Spinal cord (tissue), 10 donors: ENCODE measurements at places on chromosomes 13 and 19.

DNA sequence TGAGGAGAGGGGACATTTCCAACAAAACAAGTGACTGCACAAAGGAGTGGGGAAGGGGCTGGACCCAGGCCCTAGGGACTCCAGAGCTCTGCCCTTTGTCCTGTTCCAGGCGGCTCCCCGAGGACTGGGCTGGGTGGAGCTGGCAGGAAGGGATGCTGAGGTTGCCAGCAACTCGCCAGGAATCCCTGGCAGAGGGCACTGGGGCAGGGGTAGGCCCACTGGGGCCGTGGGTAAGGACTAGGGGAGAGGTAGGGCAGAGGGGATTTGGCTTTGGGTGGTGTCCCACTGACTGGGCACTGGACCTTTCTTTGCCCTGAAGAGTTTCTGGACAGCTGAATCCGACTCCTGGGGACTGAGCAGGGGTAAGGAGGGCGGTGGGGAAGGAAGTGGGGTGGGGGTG lies 7.9 kb downstream of the LIPE start:
- DNase-seq, result no peak
- peaks cover 23% of the 10 kb centered on the region for H3K36me3 ChIP-seq
- peaks cover 36% of the 10 kb centered on the region for H3K4me1 ChIP-seq
- no peaks in the 10 kb centered on the region for H3K27me3 ChIP-seq
- H3K4me3 ChIP-seq, result no peak overlapping the region

DNA sequence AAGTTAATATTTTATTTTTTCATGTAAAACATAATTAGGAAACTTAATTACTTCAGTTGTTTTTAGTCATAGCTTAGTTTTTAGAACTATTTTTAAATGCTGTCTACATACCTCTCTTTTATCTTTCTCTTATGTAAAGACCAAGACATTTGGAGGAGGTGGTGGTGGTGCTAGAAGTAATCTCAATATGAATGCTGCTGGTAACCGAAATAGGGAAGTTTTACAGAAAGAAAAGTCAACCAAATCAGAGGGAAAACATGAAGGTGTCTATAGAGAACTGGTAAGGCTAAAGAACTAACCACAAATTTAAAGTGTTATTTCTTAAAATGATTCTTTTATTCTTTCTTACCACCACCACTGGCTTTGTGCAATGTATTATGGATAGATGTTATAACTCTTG lies 97.3 kb downstream of the TDRD3 start:
- peaks cover 5% of the 10 kb centered on the region for H3K36me3 ChIP-seq
- no peaks in the 10 kb centered on the region for H3K27me3 ChIP-seq
- no peak for DNase-seq
- H3K4me3 ChIP-seq, result no peak overlapping the region
- no peaks in the 10 kb centered on the region for H3K4me1 ChIP-seq
- H3K27ac ChIP-seq, result no peak overlapping the region

DNA sequence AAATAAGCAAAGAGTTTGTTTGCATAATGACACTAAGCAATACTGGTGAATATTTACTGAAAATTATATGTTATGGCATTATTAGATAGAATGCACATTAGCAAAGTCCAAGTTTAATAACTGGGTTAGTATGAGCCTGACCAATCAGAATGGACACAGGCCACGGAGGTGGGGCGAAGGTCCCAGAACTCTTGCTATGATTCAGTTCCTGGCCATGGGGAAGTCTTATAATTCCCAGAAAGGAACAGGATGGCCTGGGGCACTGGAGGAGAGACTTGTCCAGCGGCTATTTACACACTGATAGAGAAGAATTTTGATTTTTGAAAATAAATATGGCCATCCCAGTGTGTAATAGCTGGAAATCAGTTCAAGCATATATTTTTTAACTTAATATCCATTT lies 372.0 kb downstream of the EFNB2 start:
- no peak for DNase-seq
- H3K27ac ChIP-seq, result no peak overlapping the region
- no peaks in the 10 kb centered on the region for H3K36me3 ChIP-seq
- H3K4me1 ChIP-seq, result peaks cover 4% of the 10 kb centered on the region
- no peaks in the 10 kb centered on the region for H3K27me3 ChIP-seq

- no peaks in the 10 kb centered on the region for H3K27me3 ChIP-seq
- no peak overlapping the region for H3K4me3 ChIP-seq
- no peak overlapping the region for H3K27ac ChIP-seq
- H3K4me1 ChIP-seq, result peaks cover 82% of the 10 kb centered on the region
- peaks cover 51% of the 10 kb centered on the region for H3K36me3 ChIP-seq
Measured at GRCh38 chr19:45096700-45097099, 3.7 kb downstream of the PPP1R37 start.

DNA sequence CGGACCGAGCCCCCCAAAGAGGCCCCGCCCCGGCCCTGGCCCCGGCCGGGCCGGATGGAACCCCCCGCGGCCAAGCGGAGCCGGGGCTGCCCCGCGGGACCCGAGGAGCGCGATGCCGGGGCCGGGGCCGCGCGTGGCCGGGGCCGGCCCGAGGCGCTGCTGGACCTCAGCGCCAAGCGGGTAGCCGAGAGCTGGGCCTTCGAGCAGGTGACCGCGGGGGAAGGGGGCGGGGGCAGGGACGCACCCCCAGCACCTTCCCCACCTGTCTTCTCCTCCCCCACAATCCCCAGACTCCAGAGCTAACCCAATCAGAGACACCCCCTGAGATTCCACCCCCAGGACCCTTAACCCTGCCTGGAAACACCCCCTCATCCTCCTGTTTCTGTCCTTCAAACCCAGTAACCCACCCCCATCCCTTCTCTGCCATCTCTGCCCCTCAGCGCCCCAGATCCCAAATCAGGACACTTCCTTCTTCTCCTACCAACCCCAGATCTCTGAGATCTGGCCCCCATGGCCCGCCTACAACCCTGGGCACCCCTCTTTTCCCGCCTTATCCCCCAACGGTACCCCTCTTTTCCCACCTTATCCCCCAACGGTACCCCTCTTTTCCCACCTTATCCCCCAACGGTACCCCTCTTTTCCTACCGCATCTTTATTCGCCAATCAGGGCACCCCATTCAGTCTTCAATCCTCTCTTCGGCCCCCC lies 505 bp downstream of the ZSWIM4 start:
- no peak overlapping the region for H3K27ac ChIP-seq
- DNase-seq, result no peak
- H3K27me3 ChIP-seq, result no peaks in the 10 kb centered on the region
- H3K4me1 ChIP-seq, result peaks cover 25% of the 10 kb centered on the region
- H3K36me3 ChIP-seq, result peaks cover 15% of the 10 kb centered on the region
- H3K4me3 ChIP-seq, result peak overlapping the region; percentile 75

- H3K27ac ChIP-seq, result no peak overlapping the region
- H3K4me1 ChIP-seq, result peaks cover 10% of the 10 kb centered on the region
- H3K4me3 ChIP-seq, result no peak overlapping the region
- no peaks in the 10 kb centered on the region for H3K36me3 ChIP-seq
Measured at GRCh38 chr13:27293076-27293691, 22.6 kb downstream of the RASL11A start.

- H3K36me3 ChIP-seq, result no peaks in the 10 kb centered on the region
- peaks cover 8% of the 10 kb centered on the region for H3K4me1 ChIP-seq
- H3K27ac ChIP-seq, result no peak overlapping the region
- no peak for DNase-seq
Measured at GRCh38 chr19:5880604-5881078, 10.3 kb upstream of the FUT5 start.

DNA sequence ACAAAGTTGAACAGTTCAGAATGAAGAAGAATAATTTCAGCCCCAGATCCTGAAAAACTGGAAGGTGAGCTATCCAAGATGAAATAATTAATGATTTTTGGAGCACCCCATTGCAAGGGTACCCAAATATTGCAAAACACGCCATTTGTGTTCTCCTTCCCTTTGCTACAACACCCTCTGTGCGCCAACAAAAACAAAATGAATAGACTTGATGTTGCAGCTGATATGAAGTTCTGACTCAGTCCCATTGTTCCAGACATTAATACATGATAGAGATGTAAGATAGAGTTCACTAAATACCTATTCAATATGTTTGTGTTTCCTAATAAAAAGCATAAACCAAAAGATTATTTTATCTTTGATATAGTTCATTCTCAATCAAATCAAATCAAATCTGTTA lies 287.5 kb upstream of the SOX21 start:
- no peak for DNase-seq
- H3K4me3 ChIP-seq, result no peak overlapping the region
- H3K27me3 ChIP-seq, result peaks cover 5% of the 10 kb centered on the region
- H3K36me3 ChIP-seq, result no peaks in the 10 kb centered on the region
- H3K27ac ChIP-seq, result no peak overlapping the region

DNA sequence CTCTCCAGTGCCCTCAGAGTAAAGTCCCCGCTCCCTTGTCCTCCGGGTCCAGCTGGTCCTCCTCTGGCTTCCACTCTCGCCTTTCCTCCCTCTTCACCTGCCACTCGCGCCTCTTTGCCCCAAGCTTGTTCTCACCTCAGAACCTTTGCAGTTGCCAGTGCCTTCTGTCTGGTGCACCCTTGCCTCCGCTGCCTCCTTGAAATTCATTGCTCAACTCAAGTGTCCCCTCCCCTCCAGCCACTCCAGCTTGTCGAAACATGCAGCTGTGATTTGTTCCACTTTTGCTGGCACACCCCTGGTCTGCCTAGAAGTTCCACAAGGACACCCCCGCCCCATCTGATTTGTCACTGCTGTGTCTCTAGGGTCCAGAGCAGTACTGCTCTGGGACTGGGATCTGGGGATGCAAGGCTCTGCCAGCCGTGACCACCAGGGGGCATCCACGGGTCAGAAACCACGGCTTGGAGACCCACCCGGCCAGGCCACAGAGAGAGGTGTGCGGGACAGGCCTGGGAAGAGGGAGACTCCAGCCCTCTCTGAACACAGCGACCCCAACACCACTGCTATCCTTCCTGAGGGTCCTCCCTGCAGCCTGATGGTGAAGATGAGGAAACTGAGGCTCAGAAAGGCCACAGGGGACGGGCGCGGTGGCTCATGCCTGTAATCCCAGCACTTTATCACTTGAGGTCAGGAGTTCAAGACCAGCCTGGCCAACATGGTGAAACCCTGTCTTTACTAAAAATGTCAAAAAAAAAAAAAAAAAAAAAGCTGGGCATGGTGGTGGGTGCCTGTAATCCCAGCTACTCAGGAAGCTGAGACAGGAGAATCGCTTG lies 49.9 kb downstream of the AP1M1 start:
- no peak overlapping the region for H3K4me3 ChIP-seq
- no peaks in the 10 kb centered on the region for H3K4me1 ChIP-seq
- DNase-seq, result peak; percentile 27
- H3K36me3 ChIP-seq, result no peaks in the 10 kb centered on the region

DNA sequence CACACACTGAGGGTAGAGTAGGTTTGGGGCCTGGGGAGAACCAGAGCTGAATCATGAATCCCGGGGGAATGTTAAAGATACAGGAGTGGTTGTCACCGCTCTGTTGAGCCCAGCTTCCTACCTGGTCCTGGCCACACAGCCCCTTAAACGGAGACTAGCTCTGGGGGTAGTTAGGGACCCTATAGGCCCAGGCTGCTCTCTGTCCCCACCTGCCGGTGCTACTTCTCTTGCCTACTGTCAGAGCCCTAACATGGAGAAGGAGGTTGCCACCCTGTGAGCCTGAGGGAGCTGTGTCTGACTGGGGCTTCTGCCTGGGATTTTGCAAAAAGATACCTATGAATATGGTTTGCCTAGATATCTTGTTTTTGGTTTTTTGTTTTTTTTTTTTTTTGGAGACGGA lies 36.6 kb upstream of the ZNF429 start:
- H3K27me3 ChIP-seq, result no peaks in the 10 kb centered on the region
- peaks cover 2% of the 10 kb centered on the region for H3K4me1 ChIP-seq
- H3K27ac ChIP-seq, result no peak overlapping the region
- no peaks in the 10 kb centered on the region for H3K36me3 ChIP-seq
- H3K4me3 ChIP-seq, result no peak overlapping the region

DNA sequence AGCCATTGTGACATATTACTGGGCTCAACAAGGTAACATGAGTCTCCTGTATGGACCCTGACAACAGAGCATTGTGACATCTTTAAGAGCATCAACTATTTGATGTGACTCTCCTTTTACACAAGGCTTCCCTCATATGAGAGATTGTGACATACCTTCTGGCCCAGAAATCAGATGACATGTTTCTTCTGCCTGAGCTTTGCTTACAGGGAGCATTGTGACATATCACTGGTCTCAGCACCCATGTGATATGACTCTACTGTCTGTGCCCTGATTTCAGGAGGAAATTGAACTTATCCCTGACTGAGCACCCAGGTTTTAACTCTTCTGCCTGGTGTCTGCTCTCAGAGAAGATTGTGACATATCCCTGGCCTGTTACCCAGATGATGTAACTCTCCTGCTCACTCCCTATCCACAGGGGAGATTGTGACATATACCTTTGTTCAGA lies 15.9 kb upstream of the ZNF681 start:
- no peaks in the 10 kb centered on the region for H3K4me1 ChIP-seq
- no peak overlapping the region for H3K27ac ChIP-seq
- H3K36me3 ChIP-seq, result no peaks in the 10 kb centered on the region
- no peak for DNase-seq
- no peak overlapping the region for H3K4me3 ChIP-seq

DNA sequence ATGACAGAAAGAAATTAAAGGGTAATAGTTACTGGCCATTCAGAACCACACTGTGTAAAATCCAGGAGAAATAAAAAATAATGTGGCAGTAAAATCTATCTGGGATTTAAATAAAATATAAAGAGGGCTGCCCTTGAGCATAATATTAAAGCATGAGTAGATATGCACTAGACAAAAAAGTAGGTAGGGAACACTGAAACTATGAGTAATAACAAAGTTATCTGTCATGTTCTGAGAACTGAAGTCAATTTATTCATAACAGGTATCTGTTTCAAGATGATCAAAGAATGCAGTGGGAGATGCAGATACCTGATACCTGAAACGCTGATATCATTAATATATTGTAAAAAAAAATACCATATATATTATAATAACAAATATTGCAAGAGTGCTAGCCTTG lies 1672.0 kb downstream of the SLITRK5 start:
- H3K4me1 ChIP-seq, result no peaks in the 10 kb centered on the region
- H3K4me3 ChIP-seq, result no peak overlapping the region
- H3K27me3 ChIP-seq, result no peaks in the 10 kb centered on the region
- H3K27ac ChIP-seq, result no peak overlapping the region
- DNase-seq, result no peak

- H3K4me1 ChIP-seq, result no peaks in the 10 kb centered on the region
- no peaks in the 10 kb centered on the region for H3K27me3 ChIP-seq
- no peaks in the 10 kb centered on the region for H3K36me3 ChIP-seq
- no peak for DNase-seq
Measured at GRCh38 chr13:65505941-65506340, 1724.2 kb downstream of the PCDH9 start.

GRCh38 chr13:104204177-104204576 lies 1138.0 kb upstream of the SLC10A2 start:
- no peaks in the 10 kb centered on the region for H3K4me1 ChIP-seq
- no peak overlapping the region for H3K4me3 ChIP-seq
- no peak for DNase-seq
- no peak overlapping the region for H3K27ac ChIP-seq
- H3K27me3 ChIP-seq, result no peaks in the 10 kb centered on the region
